BE2C (cell line): ENCODE measurements at places on chromosomes 13 and 19.

DNA sequence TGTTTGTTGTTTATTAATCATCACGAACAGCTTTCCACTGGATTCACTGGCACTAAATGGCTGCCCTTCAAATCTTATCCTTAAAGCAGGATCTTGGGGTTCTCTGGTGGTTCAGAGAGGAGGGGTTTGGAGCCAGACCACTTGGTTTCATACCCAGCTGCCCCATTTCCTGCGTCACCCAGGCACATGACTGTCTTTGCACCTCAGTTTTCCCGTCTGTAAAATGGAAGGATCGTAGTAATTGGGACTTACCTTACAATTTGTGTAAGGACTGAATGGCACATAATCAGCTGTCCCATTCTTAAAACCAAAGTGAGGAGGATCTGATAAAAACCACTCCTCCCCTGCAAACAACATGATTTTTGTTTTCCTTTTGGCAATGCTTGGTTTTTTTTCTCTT lies 318.3 kb downstream of the ZNF536 start:
- no peak for DNase-seq

DNA sequence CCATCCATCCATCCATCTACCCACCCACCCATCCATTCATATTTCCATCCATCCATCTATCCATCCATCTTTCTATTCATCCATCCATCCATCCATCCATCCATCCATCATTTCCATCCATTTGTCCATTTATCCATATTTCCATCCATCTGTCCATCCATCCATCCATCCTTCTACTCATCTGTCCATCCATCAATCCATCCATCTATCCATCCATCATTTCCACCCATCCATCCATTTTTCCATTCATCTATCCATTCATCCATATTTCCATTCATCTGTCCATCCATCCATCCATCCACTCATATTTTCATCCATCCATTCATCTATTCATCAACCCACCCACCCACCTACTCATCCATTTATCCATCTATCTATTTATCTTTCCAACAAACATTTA lies 229.6 kb downstream of the TEX29 start:
- DNase-seq, result no peak

GRCh38 chr13:42581427-42581826 lies 7.5 kb downstream of the TNFSF11 start:
- DNase-seq, result no peak

DNA sequence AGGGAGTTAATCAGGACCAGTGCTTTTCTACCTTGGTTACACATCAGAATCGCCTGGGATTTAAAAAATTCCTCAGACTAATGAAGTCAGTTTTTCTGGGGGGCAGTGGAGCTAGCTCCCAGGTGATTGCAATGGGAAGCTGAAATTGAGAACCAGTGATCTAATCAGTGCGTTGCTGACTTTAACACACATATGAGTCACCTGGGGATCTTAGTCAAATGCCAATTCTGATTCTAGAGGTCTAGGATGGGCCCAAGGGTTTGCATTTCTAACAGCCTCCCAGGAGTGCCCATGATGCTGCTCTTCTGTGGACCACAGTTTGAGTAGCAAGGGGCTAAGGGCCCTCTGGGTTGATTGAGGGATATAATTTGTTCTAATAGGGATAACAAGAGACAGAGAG lies 54.5 kb downstream of the KL start:
- no peak for DNase-seq

DNA sequence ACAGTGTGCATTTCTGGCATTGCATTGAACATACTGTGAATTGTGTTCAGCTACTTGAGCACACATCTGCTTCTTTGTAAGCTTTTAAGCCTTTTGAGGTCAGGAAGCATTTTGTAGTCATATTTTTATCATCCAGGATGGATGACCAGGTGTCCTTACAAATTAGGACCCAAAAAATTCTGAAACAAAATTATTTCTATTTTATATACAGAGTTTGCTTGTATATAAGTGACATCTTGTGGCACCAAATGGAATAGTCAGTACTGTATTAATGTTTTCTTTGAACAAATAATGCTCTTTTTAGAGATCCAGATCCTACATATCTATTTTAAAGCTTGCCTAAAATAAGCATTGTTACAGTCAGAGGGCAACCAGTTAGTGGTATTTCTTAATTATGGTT lies 9.5 kb upstream of the SUPT20H start:
- no peak for DNase-seq

GRCh38 chr19:45528744-45529419 lies 21.6 kb downstream of the VASP start:
- peak; percentile 33 for DNase-seq

DNA sequence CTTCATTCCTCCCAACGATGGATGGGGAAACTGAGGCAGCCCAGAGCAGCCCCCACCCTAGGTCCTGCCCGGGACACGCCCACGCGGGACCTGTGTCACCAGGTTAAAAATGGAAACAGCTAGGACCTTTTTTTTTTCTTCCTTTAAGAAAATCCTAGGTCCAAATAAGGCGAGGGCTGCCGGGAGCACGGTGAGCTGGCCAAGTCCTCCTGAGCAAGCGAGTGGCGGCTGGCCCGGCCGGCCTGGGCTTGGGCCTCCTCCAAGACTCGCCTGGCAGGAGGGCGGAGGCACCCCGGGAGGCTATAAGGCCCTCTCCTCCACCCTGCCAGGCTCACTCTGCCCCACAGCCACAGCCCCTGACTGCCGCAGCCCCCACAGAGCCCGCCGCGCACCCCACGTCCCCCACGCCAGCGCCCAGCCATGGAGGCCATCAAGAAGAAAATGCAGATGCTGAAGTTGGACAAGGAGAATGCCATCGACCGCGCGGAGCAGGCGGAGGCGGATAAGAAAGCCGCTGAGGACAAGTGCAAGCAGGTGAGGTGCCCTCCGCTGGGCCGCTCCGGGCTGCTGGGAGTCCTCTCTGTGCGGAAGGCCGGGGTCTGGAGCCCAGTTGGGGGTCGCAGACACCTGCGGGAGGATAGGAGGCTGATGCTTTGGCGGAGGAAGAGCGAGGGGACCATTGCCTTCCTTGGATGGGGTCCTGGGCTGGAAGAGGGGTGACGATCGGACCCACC lies 8.9 kb upstream of the TPM4 start:
- DNase-seq, result no peak

- DNase-seq, result peak; percentile 1
Observed at GRCh38 chr13:113962975-113963374, 10.9 kb downstream of the C13orf46 start.

DNA sequence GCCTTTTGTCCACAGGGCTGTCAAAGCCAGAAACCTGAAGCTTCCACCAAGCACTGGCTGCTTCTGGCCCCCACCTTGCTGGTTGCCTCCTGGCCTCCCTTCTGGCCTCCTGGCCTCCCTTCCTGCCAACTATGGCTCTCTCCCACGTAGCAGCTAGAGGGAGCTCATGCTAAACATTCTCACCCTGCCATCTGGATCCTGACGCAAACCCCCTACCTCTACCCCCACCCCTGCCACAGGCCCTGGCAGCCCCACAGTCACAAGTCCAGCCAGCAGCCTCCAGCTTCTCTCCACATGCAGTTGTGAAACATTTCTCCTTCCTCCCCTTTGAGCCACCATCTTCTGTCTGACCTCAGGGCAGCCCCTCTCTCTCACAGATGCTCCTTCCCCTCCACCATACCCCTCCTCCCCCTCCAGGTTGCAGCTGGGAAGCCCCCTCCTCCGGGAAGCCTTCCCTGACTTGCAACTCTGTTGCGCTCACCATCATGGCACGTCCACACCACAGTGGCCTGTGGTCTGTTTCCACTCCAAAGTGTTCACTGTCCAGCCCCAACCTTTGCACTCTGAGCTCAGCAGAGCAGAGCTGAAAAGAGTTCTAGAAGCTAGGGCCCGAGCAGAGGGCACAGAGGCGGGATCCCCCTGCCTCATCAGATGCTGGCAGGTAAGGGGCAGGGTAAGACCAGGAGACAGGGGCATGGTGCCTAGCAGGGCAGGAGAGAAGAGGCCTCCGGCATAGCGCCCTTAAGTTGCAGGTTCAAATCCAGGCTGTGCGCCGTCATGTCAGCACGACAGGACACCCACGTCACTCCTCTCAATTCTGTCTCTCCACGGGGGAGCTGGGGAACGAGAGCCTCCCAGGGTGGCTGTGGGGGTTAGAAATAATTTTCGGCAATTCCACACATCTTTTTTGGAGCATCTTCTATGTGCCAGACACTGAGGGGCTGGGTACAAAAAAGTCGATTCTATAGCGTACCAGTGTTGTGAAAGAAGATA lies 7.3 kb downstream of the ADGRL1 start:
- peak; percentile 34 for DNase-seq

DNA sequence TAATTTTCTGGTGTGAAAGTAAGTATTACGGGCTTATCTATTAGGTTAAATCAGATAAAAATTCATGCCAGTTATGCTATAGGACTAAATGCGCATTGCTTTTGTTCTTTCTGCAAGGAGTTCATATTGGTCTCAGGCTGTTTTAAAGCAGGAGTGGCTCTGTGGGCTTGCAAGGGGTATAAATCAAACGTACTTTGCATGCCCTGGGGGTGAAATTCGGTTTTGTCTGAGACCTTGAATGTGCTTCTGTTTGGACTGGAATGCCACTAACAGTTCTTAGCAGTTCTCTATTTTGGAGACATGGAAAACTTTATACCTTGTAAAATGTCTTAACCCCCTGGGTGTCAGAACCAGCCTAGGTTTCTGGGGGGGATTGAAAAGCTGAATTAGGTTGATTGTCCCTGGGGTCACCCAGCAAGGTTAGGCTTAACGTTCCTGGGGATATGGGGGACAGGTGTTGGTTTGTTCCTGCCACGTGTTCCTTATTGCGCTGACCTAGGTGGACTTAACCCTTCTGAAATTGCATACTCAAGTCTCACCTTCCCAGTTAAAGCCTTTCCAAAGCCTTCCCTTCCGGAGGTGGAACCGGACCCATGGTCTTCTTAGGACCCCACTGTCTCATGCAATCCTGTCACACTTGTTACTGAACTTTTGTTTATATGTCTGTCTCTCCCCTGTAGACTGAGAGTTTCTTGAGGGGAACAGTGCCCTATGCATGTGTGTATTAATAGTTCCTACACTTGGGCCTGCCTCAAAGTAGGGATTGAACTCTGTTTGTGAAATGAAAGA lies 182.2 kb downstream of the LMO7 start:
- DNase-seq, result no peak

- no peak for DNase-seq
Observed at GRCh38 chr13:43448605-43449336, 338.0 kb downstream of the ENOX1 start.

- DNase-seq, result no peak
Observed at GRCh38 chr13:28268800-28269223, 130.5 kb downstream of the PAN3 start.

DNA sequence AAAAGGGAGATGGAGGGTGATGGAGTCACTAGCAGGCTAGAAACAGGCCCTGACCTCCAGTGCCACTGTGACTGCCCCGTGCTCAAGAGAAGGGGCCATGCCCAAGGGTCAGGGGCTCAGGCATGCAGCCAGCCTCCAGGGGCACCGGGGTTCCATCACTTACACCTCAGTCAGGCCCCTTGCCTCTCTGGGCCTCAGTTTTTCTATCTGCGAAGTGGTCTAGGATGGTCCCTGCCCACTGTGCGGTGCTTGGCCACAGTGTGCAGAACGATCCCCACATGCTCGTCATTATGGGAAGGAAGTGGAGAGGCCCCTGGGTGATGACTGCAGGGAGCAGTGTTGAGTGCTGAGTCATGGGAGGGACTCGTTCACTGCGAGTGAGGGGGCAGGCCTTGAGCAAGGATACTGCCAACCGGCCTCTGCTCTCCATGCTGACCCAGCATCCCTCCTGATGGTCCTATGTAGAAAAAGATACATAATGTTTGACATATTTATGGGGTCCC lies 23.1 kb downstream of the TMED1 start:
- DNase-seq, result no peak

DNA sequence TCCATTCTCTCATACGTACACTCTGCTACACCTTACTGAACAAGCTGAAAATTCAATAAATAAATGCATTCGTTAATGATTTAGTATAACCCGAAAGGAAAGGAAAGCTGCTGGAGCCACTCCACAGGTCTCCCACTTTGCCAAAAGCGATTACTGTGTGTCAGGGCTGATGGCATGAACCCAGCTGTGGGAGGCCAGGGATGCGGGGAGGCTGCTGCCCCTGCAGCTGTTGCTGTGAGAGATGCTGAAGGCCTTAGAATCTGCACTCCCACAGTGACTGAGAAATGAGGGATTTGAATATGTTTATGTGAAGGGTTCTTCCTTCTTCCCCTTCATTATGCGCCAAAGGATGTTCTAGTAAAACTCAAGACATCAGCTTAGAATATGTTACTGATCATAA lies 58.7 kb upstream of the NBEA start:
- no peak for DNase-seq

GRCh38 chr19:6215701-6216235 lies 64.0 kb downstream of the MLLT1 start:
- DNase-seq, result no peak
